ENCODE measurements at places on chromosomes 4 and X.

DNA sequence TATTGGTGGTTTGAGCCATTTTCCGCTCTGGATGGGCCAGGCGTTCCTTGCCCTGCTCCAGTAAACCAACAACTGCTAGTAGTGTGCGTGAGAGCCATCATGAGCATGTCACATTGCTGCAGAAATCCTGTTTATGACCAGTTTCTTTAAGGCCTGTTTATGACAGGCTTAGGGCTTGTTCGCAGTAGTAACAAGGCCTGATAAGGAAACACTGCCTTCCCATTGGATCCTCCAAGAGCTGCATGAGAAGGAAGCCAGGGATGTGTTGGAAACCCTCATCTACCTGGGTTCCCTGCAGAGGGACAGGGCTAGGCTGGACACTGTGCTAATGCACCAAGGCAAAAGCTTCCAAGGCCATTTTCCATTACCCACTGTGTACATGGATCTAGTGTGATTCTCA lies 153.9 kb downstream of the ZNF518B start:
- no peak for DNase-seq

DNA sequence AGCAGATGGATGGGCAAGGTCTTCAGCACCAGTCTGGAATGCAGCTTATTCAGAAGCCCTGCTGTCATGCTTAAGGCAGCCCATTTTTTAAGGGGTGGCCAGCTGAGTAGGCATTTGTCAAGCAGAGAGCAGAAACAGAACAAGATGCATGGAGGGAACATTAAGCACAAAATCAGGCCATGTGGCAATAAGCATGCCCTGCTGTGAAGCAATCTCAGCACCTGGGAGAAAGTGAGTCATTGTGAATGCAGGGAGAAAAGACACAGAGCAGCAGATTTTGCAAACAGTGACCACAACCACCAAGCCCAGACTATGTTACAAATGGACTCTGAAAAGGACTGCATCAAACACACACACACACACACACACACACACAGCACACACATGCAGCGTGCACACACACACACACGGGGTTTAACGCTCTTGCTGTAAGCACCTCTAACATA lies 94.1 kb upstream of the GALNT7 start:
- no peak for DNase-seq

- DNase-seq: no peak
Measured at GRCh38 chr4:155609455-155610059, 57.1 kb upstream of the GUCY1A1 start.

- DNase-seq: no peak
Measured at GRCh38 chr4:15003891-15004738, 1.8 kb downstream of the CPEB2 start.

GRCh38 chr4:142698552-142698951 lies 147.5 kb downstream of the INPP4B start:
- no peak for DNase-seq

- DNase-seq: no peak
Measured at GRCh38 chr4:89997171-89997704, 102.6 kb downstream of the MMRN1 start.

DNA sequence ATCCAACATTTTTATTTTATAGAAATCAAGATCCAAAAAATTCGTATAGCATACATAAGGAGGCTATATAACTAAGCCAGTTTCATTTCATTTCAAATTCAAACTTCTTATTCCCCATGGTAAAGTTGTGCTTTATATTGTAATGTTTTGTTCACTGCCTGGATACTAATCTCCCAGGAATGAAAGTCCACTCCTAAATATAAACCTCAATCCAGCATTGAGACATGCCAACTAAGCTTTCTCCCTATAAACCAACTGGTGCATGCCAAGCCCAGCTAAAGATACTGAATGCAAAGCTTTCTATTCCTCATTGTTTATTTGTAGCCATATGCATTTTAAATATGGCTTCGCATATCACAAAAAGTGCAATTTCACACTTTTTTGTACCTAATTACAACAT lies 63.8 kb upstream of the INPP4B start:
- DNase-seq: no peak

GRCh38 chr4:169626331-169627282 lies 6.2 kb downstream of the CLCN3 start:
- no peak for DNase-seq

DNA sequence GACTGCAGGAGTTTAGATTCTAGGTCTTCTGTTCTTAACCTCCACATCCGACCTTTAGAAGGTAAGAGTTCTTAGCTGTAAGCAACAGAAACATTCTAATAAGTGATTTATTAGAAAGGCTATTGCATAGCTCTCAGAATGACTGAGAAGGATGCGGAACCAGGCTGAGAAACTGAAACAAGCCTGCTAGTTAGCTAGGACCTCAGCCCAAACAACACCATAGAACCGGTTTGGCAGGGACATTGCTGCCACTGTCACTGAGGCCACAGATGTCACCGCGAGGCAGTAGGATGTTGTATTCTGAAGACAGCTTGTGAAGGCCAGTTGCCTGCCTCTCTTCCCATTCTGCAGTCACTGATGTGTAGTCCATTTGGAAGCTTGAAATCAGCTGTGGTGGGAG lies 160.0 kb upstream of the ARX start:
- no peak for DNase-seq

DNA sequence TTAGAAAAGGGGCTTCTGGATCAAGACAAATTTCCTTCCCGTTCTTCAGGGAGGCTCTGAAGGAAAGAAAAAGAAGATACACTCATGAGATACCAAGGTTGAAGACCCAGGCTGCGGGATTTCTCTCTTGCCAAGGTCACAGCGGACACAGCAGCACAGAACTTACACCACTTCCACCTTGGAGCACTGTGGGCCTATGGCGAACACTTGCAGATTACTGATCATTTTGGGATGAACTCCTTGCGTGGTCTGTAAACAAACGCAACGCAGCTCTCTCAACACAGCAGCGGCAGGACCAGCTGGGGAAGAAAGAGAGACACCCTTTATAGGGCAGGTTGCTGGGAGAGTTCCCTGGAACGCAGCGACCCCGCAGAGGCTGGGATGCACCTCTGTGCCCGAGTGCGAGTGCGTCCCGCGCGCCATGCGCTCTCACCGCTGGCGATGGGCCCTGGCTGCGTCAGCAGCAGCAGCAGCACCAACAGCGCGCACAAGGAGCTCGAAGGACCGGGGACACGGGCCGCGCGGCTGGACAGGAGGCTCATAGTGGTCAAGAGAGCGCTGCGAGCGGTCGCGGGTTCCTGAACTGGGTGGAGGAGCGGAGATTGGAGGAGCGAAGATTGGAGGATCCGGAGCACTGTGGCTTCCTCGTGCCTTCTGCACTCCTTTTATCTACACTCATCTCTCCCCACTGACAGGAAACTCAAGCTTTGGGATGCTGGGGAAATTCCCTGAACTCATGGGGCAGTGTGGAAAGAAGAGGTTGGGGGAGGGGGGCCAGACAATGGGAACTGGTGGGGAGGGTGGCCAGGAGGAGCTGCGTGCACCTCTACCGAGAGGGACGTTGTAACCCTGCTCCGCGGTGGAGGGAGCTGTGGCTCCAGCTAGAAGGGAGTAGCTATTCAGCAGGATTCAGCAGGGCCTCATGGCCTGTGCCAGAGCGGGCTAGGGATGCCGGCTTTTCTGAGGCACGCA lies at the start of gene CXCL5:
CXCL5 (minus strand) TSS at position 638 of the 972 bp plus-strand sequence; CDS start at position 542, 96 bp downstream.
- peak; percentile 0 for DNase-seq

DNA sequence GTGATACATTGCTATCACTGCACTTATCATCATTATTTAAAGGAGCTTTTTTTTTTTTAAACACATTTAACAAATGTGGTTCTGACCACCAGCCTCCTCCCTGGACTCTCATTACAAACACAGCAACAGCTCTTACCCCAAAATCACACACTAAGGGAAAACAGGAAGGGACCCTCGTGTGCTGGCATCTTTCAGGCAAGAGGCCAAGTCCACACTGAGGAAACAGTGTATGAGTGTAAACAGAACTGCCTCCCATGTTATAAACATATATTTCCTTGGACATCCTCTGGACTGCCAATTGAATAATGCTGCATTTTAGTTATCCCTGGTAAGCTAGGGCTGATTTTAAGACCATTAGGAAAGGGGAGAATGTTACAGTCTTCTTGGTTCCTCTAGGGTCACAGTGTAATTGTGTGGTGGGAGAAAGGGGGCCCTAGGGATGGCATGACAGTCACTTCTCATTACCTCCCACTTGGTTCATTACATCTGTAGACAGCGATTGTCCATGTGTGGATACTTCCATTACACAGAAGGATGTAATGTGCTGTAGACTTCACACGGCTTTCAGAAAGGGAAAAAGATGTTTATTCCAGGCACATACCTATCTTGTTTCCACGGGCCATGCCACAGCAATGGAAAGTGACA lies 244.6 kb upstream of the TET2 start:
- DNase-seq: no peak

- DNase-seq: no peak
Measured at GRCh38 chr4:2832309-2832980, 11.2 kb upstream of the ADD1 start.

DNA sequence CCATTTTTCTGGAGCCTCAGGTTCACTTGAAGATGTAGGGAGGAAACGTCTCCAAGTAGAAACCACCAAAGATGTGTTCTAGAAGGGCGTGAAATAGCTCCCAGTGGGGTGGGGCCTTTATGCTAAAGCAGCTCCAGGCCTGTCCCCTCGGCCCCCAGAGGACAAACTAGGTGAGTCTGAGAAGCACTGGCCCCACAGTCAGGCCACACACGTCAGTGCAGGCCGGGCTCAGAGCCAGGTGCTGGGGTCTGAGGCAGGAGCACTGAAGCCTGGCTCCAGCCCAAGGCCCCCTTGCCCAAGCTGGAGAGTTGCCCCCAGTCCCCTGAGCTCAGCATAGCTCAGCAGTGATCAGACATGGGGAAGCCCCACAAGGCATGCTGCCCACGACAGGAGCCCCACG lies 95.4 kb upstream of the PSAPL1 start:
- no peak for DNase-seq

Measured in NCI-H526 (cell line).